ENCODE measurements at places on chromosomes 1 and 21. TPM values are rescaled to one million over a fixed set of nuclear protein-coding genes. Genes with fewer than 3 reads are reported as not detected.
A peak's percentile ranks its signal among the peaks of the same experiment; 100 is the strongest.

- no peak for DNase-seq
- no peaks in the 10 kb centered on the region for H3K27me3 ChIP-seq
- no peaks in the 10 kb centered on the region for H3K36me3 ChIP-seq
Observed at GRCh38 chr1:18800258-18800657, 59.2 kb downstream of the TAS1R2 start.

- DNase-seq: no peak
- no peaks in the 10 kb centered on the region for H3K36me3 ChIP-seq
- no peaks in the 10 kb centered on the region for H3K27me3 ChIP-seq
- peaks cover 15% of the 10 kb centered on the region for H3K4me1 ChIP-seq
- no peak overlapping the region for H3K27ac ChIP-seq
- no peak overlapping the region for H3K4me3 ChIP-seq
Observed at GRCh38 chr1:240613356-240614142, 1.6 kb upstream of the GREM2 start.

DNA sequence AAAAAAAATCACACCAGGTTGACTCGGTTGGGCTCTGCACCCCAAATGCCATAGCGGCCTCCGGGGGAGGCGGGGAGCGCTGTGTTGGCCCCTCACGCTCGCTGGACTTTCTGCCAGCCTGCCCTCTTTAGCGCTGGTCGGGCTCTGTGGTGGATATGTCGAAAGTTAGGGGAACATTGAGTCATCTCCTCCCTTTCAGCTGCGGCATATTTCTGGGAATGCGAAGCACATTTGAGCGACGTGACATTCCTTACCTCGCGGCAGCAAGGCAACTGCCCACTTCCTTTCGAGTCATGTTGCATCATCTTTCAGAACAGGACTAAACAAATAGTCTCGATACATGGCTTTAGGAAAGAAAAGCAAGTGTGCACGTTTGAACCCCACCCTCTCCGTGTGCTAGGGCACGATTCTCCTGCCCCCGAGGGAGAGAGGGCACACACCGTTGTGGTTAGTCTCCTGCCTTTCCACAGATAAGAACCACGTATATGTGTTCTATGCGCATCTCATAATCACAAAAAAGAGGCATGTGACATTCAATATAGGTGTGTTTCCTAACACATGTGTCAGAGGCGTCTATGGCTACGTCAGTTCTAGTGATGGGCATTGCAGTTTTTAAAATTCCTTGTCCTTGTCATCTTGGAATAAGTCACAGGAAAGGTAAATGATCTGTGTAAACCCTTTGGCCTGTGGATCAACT lies 105.9 kb upstream of the SLC45A1 start:
- H3K27ac ChIP-seq: peak overlapping the region; percentile 48
- DNase-seq: no peak

DNA sequence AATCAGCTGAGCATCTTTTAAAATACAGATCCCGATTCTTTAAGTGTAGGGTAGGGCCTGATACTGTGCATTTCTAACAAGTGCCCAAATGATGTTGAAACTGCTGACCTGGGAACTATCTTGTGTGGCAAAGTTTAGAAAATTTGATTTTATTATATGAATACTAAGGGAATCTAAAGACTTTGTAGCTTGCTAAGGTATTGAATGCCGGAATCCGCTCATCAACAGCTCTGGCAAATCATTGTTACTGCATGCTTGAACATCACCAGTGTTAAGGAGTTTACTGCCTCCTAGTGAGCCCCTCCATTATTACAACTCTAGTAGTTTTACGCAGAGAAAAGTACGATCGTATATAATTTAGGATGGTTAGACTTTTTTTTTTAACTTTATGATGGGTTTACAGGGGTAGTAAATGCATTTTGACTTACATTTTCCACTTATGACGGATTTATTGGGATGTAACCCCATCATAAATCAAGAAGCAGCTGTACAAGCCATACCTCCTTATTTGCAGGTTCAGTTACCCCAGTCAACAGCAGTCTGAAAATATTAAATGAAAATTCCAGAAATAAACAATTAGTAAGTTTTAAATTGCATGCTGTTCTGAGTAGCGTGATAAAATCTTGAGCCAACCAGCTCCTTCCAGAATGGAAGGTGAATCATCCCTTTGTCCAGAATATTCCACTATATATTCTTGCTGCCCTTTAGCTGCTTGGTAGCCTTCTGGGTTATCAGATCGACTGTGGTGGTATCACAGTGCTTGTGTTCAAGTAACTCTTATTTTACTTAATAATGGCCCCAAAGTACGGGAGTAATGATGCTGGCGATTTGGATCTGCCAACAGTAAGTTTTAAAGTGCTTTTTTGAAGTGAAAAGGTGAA lies 892 bp downstream of the TYW3 start:
- peak overlapping the region; percentile 91 for H3K27ac ChIP-seq
- DNase-seq: no peak
- H3K27me3 ChIP-seq: no peaks in the 10 kb centered on the region
- H3K4me1 ChIP-seq: peaks cover 56% of the 10 kb centered on the region
- H3K36me3 ChIP-seq: peaks cover 23% of the 10 kb centered on the region
- peak overlapping the region; percentile 81 for H3K4me3 ChIP-seq

GRCh38 chr21:8989721-8990325 lies 1531.6 kb upstream of the TPTE start:
- no peak overlapping the region for H3K4me3 ChIP-seq
- DNase-seq: peak; percentile 92
- peaks cover 11% of the 10 kb centered on the region for H3K27me3 ChIP-seq
- H3K36me3 ChIP-seq: no peaks in the 10 kb centered on the region

DNA sequence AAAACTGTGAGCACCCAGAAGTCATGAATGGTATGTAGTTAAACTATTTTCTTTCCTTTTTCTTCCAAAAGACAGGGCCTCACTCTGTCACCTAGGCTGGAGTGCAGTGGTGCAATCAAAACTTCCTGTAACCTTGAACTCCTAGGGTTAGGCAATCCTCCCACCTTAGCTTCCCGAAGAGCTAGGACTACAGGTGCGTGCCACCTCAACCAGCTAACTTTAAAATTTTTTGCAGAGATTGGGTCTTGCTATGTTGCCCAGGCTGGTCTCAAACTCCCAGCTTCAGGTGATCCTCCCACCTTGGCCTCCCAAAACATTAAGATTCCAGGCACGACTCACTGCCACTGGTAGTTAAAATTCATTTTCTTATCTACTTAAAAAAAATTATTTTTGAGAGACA lies 62.5 kb downstream of the GATAD2B start:
- H3K4me3 ChIP-seq: no peak overlapping the region
- H3K4me1 ChIP-seq: peaks cover 8% of the 10 kb centered on the region
- no peak for DNase-seq
- H3K27ac ChIP-seq: no peak overlapping the region
- peaks cover 7% of the 10 kb centered on the region for H3K36me3 ChIP-seq

- H3K4me1 ChIP-seq: no peaks in the 10 kb centered on the region
- no peak overlapping the region for H3K27ac ChIP-seq
- no peak overlapping the region for H3K4me3 ChIP-seq
- H3K36me3 ChIP-seq: no peaks in the 10 kb centered on the region
- DNase-seq: no peak
Observed at GRCh38 chr1:44714944-44715571, 15.9 kb downstream of the RNU5D-1 start.

DNA sequence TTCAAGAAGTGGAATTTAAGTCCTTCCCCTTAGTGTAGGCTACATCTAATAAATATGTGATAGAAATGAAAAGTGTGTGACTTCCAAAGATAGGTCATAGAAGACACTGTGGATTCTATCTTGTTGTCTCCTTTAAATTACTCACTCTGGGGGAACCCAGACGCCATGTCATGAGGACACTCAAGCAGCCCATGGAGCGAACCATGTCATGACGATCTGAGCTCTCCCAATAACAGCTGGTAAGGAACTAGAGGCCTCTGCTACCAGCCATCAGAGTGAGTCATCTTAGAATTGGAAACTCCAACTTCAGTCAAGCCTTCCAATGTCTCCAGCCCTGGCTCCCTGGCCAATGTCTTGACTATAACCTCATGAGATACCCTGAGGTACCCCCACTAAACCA lies 6.3 kb downstream of the COA7 start:
- no peak overlapping the region for H3K27ac ChIP-seq
- no peak for DNase-seq
- peaks cover 50% of the 10 kb centered on the region for H3K36me3 ChIP-seq

DNA sequence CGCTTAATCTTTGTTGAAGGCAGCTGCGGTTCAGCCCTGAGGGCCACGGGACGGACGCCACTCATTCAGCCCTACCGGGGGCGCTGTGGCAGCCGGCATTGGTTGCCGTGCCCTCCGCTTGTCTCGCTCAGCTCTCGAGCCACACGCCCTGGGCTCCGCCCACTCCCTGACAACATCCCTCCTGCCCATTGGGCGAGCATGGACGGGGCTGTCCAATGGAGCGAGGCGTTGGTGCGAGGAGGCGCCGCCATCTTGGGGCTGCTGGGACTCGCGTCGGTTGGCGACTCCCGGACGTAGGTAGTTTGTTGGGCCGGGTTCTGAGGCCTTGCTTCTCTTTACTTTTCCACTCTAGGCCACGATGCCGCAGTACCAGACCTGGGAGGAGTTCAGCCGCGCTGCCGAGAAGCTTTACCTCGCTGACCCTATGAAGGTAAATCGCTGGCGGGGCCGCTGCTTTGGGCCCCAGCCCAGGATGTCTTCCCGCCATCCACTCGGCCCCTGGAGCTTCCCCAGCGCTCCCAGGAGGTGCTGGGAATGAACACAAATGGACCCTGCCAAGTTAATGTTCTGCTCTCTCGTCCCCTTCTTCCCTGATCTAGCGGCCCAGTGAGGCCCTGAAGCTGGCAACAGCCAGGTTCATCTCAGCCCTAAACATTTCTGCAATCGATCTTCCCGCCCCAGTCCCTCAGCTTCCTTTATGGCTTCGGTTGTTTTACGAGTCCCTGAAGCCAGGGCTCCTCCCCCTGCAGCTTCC lies at the start of gene SRP9:
Gene SRP9, plus strand, starts transcription at position 244 of the 754 bp plus-strand sequence. Its CDS starts 115 bp downstream, at position 359.
- H3K4me1 ChIP-seq: peaks cover 62% of the 10 kb centered on the region
- peak; percentile 99 for DNase-seq
- H3K27me3 ChIP-seq: no peaks in the 10 kb centered on the region
- H3K4me3 ChIP-seq: peak within 1 kb of the TSS; percentile 71

DNA sequence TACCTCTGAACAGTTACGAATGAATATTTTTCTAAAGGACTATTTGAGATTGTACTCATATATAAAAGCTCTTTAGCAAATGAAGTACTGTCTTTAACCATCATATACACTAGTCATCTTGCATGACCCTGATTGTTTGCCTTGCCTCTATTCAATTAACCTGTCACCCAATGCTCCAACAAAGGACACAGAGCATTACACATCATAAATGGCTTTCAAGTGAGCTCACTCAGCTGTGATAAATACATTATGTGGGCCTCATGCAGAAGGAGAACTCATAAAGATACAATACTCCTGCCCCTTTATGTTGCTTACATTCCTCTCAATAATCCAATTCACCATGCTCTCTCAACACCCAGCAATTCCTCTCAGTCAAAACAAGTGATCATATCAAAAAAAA lies 993.0 kb upstream of the PRMT6 start:
- DNase-seq: no peak
- H3K4me1 ChIP-seq: no peaks in the 10 kb centered on the region
- H3K27me3 ChIP-seq: no peaks in the 10 kb centered on the region
- no peak overlapping the region for H3K4me3 ChIP-seq
- H3K36me3 ChIP-seq: no peaks in the 10 kb centered on the region

DNA sequence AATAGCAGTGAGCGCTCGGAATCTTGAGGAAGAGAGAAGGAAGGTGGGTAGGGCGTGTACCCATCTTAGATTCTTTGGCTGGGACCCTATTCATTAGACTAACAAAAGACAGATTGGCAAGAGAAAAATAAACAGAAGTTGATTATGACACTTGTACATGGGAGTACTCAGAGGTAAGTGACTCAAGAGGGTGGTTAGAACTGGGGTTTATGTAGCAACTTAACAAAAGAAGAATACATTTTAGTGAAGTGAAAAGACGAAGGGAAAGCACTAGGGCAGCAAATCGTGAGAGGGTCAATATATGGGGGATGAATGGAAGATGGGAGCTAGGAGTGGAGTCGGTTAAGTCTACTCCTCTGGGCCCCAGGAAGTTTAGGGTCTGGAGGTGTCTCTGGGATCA lies 25.8 kb upstream of the RCC2 start:
- H3K4me1 ChIP-seq: no peaks in the 10 kb centered on the region
- H3K36me3 ChIP-seq: no peaks in the 10 kb centered on the region
- H3K27ac ChIP-seq: no peak overlapping the region
- DNase-seq: no peak
- H3K4me3 ChIP-seq: no peak overlapping the region

GRCh38 chr1:232038706-232039677 lies 412.4 kb downstream of the DISC1 start:
- H3K36me3 ChIP-seq: no peaks in the 10 kb centered on the region
- no peaks in the 10 kb centered on the region for H3K4me1 ChIP-seq
- peak; percentile 53 for DNase-seq
- no peaks in the 10 kb centered on the region for H3K27me3 ChIP-seq
- H3K4me3 ChIP-seq: no peak overlapping the region

- no peak for DNase-seq
- no peaks in the 10 kb centered on the region for H3K27me3 ChIP-seq
- peaks cover 21% of the 10 kb centered on the region for H3K4me1 ChIP-seq
Observed at GRCh38 chr21:34336756-34337391, 26.9 kb upstream of the KCNE2 start.

GRCh38 chr1:185578293-185578692 lies 155.9 kb upstream of the HMCN1 start:
- H3K36me3 ChIP-seq: no peaks in the 10 kb centered on the region
- no peaks in the 10 kb centered on the region for H3K4me1 ChIP-seq
- DNase-seq: no peak
- no peak overlapping the region for H3K27ac ChIP-seq
- H3K4me3 ChIP-seq: no peak overlapping the region

GRCh38 chr1:193142409-193142808 lies 20.6 kb downstream of the CDC73 start:
- no peaks in the 10 kb centered on the region for H3K27me3 ChIP-seq
- peaks cover 7% of the 10 kb centered on the region for H3K4me1 ChIP-seq
- peaks cover 28% of the 10 kb centered on the region for H3K36me3 ChIP-seq
- H3K4me3 ChIP-seq: no peak overlapping the region

GRCh38 chr21:42279341-42279871 lies 35.8 kb downstream of the TFF3 start:
- H3K27ac ChIP-seq: no peak overlapping the region
- H3K27me3 ChIP-seq: no peaks in the 10 kb centered on the region
- no peak for DNase-seq
- no peak overlapping the region for H3K4me3 ChIP-seq
- H3K36me3 ChIP-seq: peaks cover 88% of the 10 kb centered on the region

GRCh38 chr1:109761227-109762038 lies 2.3 kb downstream of the EPS8L3 start:
- no peak overlapping the region for H3K27ac ChIP-seq
- no peaks in the 10 kb centered on the region for H3K36me3 ChIP-seq
- no peak overlapping the region for H3K4me3 ChIP-seq
- no peak for DNase-seq

GRCh38 chr21:31473685-31474345 lies 129.8 kb upstream of the TIAM1 start:
- no peak for DNase-seq
- H3K36me3 ChIP-seq: no peaks in the 10 kb centered on the region
- no peaks in the 10 kb centered on the region for H3K4me1 ChIP-seq
- H3K4me3 ChIP-seq: no peak overlapping the region

Gene COL24A1
- total RNA-seq: 5.3 TPM

Gene SPRR2E
- total RNA-seq: not detected

Gene GBP7
- total RNA-seq: not detected

Gene OR2L2
- total RNA-seq: not detected

Gene KIRREL1
- 67.2 TPM for total RNA-seq

Gene RER1
- total RNA-seq: 54.6 TPM

Gene ANP32E
- 15.6 TPM for total RNA-seq

Gene RPE65
- total RNA-seq: not detected

Gene FCRL1
- total RNA-seq: not detected

Gene TRIM17
- not detected for total RNA-seq

Gene ITLN1
- not detected for total RNA-seq

Gene MSH4
- 0.17 TPM for total RNA-seq

Gene IGSF21
- 2.7 TPM for total RNA-seq

All from esophagus muscularis mucosa (tissue), 4 donors.